ENCODE measurements at places on chromosomes 5 and 9. TPM values are rescaled to one million over a fixed set of nuclear protein-coding genes. Genes with fewer than 3 reads are reported as not detected.

The THBS4 gene
- total RNA-seq = not detected

The PCDHGB3 gene
- total RNA-seq = 0.28 TPM

The SLF1 gene
- 7.4 TPM for total RNA-seq

The LCN12 gene
- 0.81 TPM for total RNA-seq

The TLE1 gene
- total RNA-seq = 87.5 TPM

The SHISAL2B gene
- not detected for total RNA-seq

The OR13C3 gene
- not detected for total RNA-seq

The PCDHGA2 gene
- 0.47 TPM for total RNA-seq

The LCN15 gene
- not detected for total RNA-seq

The ESM1 gene
- total RNA-seq = not detected

The CTXN3 gene
- total RNA-seq = not detected

The JAKMIP2 gene
- not detected for total RNA-seq

The INVS gene
- 10.7 TPM for total RNA-seq

The STC2 gene
- total RNA-seq = 73.3 TPM

The GALNT12 gene
- total RNA-seq = 5.1 TPM

The SNX2 gene
- total RNA-seq = 39.9 TPM

The PCDHB5 gene
- 1.8 TPM for total RNA-seq
